ENCODE measurements at places on chromosomes 5 and 9.

- no peak for DNase-seq
Measured at GRCh38 chr5:16464664-16465543, 696 bp downstream of the ZNF622 start.

DNA sequence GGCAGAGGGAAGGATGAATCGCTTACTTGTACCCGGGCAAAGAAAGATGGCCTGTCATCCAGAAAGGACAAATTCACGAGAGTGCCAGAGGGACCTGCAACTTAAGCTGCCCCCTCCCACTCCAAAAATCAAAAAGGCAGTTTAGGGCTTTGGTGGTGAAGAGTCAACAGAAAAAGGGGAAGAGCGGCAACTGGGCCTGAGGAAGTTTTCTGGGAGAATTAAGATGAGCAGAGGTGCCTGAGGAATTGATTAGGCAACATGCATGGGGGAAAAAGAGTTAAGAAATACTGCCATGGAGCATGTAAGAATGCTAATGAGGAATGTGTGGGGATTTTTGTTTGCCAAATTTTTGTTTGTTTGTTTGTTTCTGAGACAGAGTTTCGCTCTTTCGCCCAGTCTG is 1.8 kb upstream of the ACTL7B start:
- DNase-seq = no peak

DNA sequence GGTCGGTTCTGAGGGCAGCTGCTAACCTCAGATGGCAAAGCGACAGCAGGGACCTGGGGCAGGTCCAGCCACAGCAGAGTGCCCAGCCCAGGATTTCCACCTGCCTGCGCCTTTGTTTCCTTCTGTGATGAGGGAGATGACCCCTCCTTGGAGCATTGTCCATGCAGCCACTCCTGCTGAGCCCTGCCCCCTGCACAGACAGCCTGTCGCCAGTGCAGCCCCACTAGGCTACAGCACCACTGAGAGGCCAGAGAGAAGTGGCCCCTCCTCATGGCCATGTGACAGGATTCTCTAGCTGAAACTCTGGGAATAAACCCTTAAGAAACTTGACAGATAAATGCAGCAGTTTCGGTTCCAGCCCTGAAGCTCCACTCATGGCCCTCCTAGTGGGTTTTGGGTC is 10.5 kb upstream of the MRNIP start:
- no peak for DNase-seq

GRCh38 chr9:138011951-138012500 is 134.4 kb downstream of the CACNA1B start:
- DNase-seq = no peak

- DNase-seq = no peak
Measured at GRCh38 chr5:172641359-172642050, 442 bp downstream of the NEURL1B start.

DNA sequence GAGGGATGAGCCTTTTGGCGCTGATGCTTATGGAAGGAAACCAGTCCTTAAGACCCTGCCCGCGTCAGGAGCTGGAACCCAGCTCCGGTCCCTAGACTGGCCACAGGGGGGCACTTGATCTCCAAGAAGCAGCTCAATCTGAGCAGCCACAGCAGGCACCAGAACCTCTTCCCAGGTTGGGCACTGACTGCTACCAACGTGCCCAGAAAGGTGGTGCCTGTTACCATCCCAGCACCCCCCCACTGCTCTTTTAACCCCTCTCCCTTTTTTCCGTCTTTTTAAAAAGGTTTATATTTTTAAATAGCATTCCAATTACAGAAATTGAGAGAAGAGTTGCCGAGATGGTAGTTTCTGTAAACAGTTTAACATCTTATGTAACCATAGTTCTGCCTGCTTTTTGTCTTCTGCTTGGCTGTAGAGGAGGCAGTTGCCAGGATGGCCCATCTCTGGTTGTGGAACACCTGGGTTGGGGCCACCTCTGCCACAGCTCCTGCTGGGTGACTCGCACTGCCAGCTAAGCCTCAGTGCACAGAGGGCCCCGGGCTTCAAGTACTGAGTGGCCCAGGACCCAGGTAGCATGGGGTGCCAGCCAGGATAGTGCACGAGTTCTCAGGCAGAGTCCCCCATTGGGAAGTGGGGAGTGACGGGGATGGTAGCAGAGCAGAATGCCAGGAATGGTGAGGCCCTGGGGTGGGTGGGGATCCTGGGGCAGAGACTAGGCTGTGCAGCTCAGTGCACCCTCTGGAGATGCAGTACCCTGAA is 62.8 kb downstream of the PFDN1 start:
- peak; percentile 57 for DNase-seq

- DNase-seq = peak; percentile 62
Measured at GRCh38 chr9:114224247-114224610, 68.9 kb downstream of the COL27A1 start.

GRCh38 chr9:123540457-123540856 is 184.5 kb downstream of the CRB2 start:
- no peak for DNase-seq

DNA sequence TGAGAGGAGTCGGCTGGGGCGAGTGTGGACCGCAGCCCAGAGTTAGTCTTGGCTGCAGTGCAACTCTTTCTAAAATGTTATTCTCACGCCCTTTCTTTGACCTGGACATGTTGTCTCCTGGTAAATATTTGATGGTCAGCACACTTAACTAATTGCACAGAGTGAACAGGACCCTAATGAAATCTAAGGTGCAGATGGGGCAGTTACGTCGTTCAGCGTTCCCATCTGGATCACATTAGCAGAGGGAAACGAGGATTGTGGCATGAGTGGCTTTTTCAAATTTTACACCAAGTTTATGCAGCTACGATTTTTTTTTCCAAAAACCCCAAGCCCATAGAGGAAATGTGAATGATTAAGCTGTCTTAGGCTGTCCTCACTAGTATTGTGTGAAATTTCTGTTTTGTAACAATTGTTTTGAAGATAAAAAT is 483 bp downstream of the C9orf85 start:
- peak; percentile 68 for DNase-seq

DNA sequence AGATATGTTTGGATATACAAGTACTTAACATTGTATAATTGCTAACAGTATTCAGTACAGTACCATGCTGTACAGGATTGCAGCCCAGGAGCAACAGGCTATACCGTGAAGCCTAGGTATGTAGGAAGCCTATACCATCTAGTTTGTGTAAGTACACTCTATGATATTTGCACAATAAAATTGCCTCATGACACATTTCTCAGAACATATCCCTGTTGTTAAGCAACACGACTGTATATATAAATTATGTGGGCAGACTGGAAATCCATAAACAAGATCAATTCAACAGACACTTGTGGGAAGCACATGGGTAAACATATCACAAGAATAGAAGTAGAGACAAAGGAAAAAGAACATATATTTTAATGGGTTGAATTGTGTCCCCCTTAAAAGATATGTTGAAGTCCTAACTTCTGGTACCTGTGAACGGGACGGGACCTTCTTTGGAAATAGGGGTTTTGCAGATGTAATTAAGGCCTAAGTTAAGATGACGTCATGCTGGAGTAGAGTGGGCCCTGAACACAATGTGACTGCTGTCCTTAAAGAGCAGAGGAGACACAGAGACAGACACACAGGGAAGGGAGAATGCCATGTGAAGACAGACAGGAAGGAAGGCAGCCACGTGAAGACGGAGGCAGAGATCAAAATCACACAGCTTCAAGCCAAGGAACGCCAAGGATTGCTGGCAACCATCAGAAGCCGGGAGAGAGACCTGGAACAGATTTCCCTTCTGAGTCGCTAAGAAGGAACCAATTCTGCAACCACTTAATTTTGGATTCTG is 76.3 kb downstream of the SCAI start:
- peak; percentile 58 for DNase-seq

DNA sequence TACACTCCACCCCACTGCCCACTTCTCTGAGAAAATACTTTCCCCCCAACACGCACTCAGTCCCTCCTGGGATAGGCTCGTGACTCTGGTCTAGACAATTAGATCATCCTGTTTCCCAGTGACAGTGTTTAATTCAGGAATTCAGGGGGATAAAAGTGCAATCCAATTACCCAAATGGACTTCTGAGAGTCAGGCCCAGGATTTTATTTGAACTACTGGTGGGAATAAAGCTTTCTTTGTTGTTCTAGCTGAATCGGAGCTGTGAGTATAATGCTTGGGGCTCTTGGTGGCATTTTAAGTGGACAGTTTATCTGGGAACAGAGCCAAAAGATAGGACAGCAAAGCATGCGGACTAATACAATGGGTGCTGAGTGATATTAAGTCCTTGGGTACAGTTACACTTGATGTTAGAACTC is 683.3 kb downstream of the MAT2B start:
- no peak for DNase-seq

GRCh38 chr5:13739479-13739878 is 205.0 kb downstream of the DNAH5 start:
- no peak for DNase-seq

GRCh38 chr5:146877783-146878475 is 628 bp downstream of the PPP2R2B start:
- DNase-seq = peak; percentile 2

- no peak for DNase-seq
Measured at GRCh38 chr5:102875721-102876123, 120.6 kb downstream of the PAM start.

DNA sequence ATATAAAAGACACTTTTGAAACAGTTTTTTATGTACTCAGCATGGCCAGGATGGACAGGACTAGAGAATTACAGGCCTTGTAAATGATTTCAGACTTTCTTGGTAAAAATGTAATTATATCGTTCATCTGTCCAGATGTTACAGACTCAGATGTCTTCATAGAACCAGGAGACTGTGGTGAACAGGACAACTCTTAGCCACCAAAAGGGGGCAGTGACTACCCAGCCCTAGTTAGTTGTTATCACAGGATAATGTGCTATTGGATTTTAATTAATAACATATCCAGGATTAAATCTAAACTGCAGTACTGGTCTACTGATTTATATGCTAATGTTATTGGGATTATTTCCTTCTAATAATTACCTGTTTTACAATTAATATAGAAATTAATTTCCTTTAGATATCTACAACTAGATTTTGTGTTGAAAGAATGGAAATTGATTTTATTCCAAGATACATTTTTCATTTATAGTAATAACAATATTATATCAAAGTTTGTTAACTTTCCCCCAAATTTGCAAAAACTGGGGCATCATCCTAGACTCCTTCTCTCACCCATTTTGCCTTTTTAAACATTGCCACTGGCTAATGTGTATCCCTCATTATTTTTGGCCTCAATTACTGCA is 99.4 kb downstream of the MTREX start:
- DNase-seq = peak; percentile 75

GRCh38 chr5:158051036-158051435 is 192.1 kb upstream of the CLINT1 start:
- no peak for DNase-seq

- no peak for DNase-seq
Measured at GRCh38 chr5:132073231-132074013, at the start of gene CSF2. CSF2 (plus strand) TSS chr5:132073789; CDS start chr5:132073824, 35 bp downstream.

- DNase-seq = no peak
Measured at GRCh38 chr5:39440192-39440957, 15.6 kb upstream of the DAB2 start.

GRCh38 chr5:92567831-92568450 is 1013.1 kb downstream of the NR2F1-AS1 start:
- DNase-seq = no peak

- no peak for DNase-seq
Measured at GRCh38 chr5:60370508-60370907, 329.5 kb downstream of the DEPDC1B start.

GRCh38 chr5:3376611-3377010 is 219.0 kb upstream of the IRX1 start:
- DNase-seq = no peak

GRCh38 chr5:6659941-6660684 is 26.9 kb downstream of the SRD5A1 start:
- no peak for DNase-seq

- no peak for DNase-seq
Measured at GRCh38 chr9:128632486-128632885, 24.2 kb downstream of the DYNC2I2 start.
